ENCODE measurements at places on chromosomes 16 and 17.

DNA sequence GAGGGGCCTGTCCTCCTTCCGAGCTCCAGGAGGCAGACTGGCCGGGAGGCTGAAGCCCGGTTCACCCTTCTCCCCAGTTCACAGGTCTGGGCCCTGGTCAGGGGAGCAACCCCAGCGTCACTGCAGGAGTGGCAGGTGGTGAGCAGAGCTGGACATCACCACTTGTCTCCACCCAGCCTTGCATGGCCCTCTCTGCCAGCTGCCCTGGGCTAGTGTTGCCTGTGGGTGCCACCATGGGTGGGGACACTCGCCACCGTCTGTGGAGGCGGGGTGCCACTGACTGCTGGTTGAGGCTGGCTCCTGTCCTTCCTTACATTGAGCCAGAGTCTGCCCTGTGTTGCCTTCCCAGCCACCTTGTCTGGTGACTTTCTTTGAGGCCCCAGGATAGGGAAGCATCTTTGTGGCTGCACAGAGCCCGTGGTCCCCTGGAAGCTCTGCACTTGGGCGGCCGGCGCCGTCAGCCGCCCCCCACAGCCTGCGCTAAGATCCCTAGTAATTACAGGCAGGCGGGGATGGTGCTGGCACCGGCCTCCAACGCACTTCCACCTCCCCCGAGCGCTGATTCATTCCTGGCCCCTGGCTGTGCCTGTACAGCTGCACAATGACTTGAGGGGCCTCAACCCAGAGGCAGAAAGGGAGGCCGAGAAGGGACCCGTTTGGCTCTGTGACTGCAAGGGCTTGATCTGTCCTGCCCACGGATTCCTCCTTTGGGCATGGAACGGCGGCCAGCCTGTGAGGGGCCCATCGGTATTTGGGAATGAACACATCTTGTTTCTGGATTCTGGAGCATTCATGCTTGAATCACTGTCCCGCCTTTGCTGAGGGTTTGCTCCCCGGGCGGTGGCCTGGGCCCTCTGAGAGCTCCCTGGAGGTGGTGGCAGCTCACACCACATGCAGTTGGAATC, 5.2 kb downstream of the BAIAP2 start:
- no peak for DNase-seq

DNA sequence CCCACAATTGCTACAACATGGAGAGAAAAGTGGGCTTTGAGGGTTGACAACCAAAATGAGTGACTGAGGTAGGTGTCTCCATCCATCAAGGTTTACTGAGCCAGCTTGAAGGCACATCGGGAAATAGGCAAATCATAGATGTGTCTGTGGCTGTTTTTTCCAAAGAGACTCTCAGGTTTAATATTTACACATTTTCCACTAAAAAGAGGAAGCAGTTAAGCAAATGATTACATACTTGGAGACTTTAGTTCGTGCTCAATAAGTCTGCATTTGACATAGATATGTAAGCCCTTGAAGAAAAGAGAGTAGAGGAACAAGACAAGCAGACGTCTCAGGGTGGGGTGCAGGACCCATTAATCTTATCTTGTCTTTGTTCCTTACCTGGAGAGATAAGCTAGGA, 148.9 kb upstream of the COX10 start:
- no peak for DNase-seq

DNA sequence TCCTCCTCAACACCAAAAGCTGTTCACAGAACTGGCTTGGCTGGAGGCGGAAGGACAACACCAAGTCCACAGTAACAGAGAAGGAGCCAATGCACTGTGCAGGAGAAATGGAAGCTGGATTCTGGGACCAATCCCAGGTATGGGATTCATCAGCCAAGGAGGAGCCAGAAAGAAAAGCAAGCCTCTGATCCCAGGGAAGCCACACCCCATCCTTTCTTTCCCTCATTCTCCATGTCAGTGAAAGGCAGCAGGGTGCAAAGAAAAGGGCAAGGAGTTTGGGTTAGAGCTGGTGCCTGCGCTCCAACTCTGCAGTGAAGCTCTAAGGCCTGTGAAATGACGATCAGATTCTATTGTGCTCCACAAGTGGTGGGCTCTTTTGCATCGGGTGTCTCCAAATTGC, 11.0 kb downstream of the DCAKD start:
- DNase-seq, result no peak

DNA sequence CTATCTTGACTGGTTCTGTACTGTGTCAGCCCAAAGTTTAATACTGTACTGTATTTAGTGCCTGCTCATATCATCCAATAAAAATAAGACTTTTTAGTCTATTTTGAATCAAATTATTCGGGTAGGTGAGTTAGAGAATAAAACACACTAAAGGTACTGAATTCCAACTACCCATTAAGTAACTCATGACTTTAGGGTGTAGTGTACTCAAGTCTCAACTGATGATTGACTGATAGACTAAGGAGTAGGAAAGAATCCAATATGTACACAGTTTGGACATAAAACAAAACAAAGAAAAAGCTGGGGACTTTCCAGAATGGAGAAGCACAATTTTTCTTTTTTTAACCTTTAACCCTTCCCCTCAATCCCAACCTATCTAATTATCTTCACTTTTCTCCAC, 4.1 kb downstream of the EZH1 start:
- DNase-seq, result no peak

DNA sequence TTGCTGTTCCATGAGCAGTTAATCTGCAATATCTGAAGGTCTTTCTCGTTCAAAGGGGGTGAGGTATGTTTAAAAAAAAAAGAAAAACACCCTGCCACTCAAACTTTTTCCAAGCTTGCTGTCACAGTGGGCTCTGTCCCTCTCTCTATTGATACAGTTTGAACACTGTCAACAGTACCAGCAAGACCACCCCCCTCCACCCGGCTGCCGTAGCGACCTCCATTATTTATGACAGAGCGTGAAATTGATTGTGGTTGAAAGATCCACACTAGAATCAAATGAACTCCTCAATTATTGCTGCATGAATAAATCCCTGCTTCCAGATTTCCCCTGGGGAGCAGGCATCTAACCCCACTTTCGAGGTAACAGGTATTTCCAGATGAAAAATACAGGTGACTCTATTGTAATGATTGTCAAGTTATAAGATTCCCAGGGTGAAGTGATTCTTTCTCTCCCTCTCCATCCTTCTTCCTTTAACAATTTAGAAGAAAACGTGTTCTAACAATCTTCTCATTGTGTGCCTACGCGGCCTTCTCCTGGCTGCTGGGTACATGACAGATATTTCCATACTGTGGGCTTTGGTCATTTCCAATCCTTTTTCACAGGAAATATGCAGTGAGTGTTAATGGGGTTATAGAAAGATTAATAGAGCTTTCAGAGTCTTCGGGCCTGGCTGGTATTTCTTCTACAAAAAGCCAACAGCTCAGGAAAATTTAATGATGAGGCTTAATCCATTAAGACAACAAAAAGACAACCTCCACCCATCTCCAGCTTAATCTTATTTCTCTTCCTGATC, 135.7 kb upstream of the C16orf82 start:
- DNase-seq, result no peak

- DNase-seq, result no peak
Measured at GRCh38 chr16:87310610-87311009, 6.6 kb downstream of the C16orf95 start.

- DNase-seq, result no peak
Measured at GRCh38 chr17:47872651-47873161, 21.7 kb upstream of the SP6 start.

- DNase-seq, result no peak
Measured at GRCh38 chr17:10737736-10738135, 7.9 kb upstream of the TMEM220 start.
